ENCODE measurements at places on chromosomes 13 and 19.

- no peak overlapping the region for H3K4me3 ChIP-seq
- no peak for DNase-seq
- H3K27ac ChIP-seq = no peak overlapping the region
- H3K27me3 ChIP-seq = peaks cover 5% of the 10 kb centered on the region
- H3K36me3 ChIP-seq = no peaks in the 10 kb centered on the region
Observed at GRCh38 chr13:77674852-77675251, 22.6 kb upstream of the SLAIN1 start.

DNA sequence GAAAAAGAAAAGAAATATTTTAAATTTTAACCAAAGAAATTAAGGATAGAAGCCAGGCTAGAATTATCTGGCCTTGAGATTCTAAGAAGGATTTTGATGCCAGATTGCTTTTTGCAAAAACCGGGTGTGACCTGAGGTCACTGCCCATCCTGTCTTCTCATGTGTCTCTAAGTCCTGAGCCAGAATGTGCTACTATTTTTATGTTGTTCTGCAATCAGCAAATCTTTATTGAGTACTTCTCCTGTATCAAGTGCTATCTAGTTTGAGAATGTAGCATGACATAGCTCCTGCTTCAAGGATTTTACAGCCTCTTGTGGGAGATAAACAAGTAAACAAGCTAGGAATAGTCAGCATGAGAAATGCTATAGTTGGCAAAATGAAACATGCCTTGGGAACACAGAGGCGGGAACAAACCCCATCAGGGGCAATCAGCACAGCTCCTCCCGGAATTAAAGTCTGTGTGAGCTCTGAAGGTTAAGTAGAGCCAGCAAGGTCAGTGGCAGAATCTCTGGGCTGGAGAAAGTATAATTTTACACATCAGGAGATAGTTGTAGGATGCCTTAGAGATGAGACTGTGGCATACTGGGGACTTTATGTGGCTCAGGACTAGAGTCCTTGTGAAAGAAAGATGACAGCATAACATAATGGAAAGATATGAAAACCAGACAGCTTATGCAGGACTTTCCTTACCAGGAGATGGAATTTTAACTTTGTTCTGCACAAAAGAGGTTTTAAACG, 899.5 kb upstream of the SLC10A2 start:
- no peaks in the 10 kb centered on the region for H3K27me3 ChIP-seq
- no peak overlapping the region for H3K4me3 ChIP-seq
- no peaks in the 10 kb centered on the region for H3K4me1 ChIP-seq
- H3K27ac ChIP-seq = no peak overlapping the region
- no peak for DNase-seq

DNA sequence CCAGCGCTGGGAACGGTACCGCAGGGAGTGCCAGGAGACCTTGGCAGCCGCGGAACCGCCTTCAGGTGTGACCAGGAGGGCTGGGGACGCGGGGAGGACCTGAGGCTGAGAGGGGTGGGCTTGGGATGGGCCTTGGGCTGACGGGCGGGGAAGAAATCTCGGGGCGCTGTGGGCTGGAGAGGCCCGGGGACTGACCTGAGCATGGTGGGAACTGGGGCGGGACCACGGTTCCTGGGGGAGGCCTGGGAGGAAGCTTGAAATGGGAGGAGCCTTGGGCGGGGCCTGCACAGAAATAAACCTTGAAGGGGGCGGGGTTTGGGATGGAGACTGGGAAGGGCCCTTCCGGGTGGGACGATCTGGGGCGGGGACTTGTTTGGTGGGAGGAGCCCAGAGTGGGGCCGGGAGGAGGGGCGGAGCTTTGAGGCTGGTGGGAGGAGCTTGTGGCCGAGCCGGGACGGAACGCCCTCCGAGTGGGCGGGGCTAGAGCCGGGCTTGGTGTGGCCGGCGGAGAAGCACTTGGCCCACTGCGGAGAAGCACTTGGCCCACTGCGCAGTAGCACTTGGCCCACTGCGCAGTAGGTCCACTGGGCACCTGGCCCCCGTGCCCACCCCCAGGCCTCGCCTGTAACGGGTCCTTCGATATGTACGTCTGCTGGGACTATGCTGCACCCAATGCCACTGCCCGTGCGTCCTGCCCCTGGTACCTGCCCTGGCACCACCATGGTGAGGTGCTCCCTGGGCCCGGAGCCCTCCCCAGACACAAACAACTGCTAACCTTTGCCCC, 2.8 kb downstream of the GIPR start:
- H3K4me3 ChIP-seq = no peak overlapping the region
- H3K4me1 ChIP-seq = peaks cover 29% of the 10 kb centered on the region
- H3K36me3 ChIP-seq = no peaks in the 10 kb centered on the region
- DNase-seq = no peak

DNA sequence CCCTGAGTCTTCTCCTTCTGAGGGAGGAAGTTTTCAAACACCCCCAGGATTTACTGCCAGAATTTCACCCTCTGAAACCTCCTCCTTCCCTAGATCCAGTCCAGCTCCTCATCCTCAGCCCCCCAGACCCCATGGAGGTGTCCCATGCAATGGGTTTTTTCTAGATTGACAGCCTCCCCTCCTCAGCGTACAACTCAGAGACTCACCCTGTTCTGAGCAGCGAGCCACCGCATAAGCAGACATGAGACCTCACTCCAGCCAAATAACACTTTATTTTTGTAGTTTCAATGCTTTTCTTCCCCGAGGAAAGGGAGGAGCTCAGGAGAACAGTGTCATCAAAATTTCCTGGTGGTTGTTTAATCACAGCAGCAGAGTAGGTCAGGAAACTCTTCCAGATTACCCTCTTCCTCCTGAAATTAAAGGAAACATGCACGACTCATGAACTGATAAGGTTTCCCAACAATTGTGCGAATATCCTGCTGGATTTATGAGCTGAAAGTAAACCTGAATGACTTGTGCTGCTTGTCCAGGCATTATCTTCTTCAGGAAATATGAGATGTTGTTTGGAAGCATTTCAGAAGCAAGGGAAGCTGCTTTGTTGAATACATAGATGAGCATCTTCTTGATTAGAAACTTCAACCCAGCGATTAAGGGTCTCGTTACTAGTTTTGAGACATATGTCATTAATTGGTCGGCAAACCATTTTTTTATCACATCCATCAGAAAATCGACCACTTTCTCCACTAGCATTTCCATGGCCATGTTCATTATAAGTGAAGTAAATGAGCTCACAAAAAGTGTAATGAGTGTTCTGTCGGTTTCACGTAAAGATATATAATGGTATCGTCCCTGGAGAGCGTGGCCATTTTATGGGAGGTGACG, 36.2 kb downstream of the ERICH4 start:
- H3K4me1 ChIP-seq = no peaks in the 10 kb centered on the region
- no peak overlapping the region for H3K4me3 ChIP-seq
- H3K36me3 ChIP-seq = no peaks in the 10 kb centered on the region

GRCh38 chr13:103663996-103664395, 597.8 kb upstream of the SLC10A2 start:
- no peaks in the 10 kb centered on the region for H3K27me3 ChIP-seq
- H3K27ac ChIP-seq = no peak overlapping the region
- no peak overlapping the region for H3K4me3 ChIP-seq
- no peaks in the 10 kb centered on the region for H3K4me1 ChIP-seq

- peaks cover 14% of the 10 kb centered on the region for H3K36me3 ChIP-seq
- peak; percentile 85 for DNase-seq
Observed at GRCh38 chr19:10085641-10086590, at the start of gene SHFL. TSS of gene SHFL (plus strand) at chr19:10086317. CDS start at chr19:10086428, 111 bp downstream.

DNA sequence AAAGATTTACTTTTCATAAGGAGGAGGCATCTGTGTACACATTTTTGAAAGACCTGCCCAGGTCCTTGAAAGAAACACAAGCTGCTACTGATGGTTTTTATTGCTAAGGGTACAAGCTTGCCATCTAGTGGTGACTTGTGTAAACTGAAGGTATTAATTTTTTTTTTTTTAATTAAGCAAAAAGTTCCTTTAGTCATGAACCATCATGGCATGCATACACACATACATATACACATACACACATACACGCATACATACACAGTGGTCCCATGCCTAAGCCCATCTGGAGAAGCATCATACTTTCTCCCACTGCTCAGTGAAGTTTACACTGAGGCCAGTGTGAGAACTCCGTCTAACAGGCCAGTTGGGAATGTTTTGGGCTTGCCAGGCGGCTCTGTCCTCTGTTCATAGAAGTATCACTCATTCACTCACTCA, 312.5 kb downstream of the DCLK1 start:
- no peaks in the 10 kb centered on the region for H3K36me3 ChIP-seq
- no peak overlapping the region for H3K4me3 ChIP-seq
- DNase-seq = no peak

DNA sequence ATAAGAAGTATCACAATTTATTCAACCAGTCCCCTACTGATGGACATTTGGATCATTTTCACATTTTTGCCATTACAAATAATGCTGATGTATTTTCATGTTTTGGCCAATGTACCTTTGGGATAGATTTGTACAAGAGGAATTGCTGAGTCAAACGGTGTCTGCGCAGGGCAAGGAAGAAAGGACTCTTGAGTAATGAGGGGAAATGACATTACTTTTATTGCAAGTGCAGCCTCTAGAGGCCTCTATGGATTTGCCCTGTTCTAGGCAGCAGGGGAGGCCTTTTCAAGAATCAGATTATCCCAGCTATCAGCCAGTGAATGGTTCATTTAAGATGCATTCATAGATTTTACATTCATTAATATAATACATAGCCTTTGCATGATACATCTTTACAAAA, 32.9 kb upstream of the GTF3A start:
- H3K4me3 ChIP-seq = no peak overlapping the region
- no peak overlapping the region for H3K27ac ChIP-seq
- no peaks in the 10 kb centered on the region for H3K27me3 ChIP-seq
- DNase-seq = no peak
- H3K4me1 ChIP-seq = no peaks in the 10 kb centered on the region
- no peaks in the 10 kb centered on the region for H3K36me3 ChIP-seq

DNA sequence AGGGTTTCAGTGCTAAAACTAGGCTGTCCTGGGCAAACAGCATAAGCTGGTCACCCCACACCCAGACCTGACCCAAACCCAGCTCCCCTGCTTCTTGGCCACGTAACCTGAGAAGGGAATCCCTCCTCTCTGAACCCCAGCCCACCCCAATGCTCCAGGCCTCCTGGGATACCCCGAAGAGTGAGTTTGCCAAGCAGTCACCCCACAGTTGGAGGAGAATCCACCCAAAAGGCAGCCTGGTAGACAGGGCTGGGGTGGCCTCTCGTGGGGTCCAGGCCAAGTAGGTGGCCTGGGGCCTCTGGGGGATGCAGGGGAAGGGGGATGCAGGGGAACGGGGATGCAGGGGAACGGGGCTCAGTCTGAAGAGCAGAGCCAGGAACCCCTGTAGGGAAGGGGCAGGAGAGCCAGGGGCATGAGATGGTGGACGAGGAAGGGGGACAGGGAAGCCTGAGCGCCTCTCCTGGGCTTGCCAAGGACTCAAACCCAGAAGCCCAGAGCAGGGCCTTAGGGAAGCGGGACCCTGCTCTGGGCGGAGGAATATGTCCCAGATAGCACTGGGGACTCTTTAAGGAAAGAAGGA, 2.8 kb downstream of the PPP1R12C start:
- H3K4me3 ChIP-seq = no peak overlapping the region
- H3K27ac ChIP-seq = no peak overlapping the region
- no peaks in the 10 kb centered on the region for H3K36me3 ChIP-seq
- no peak for DNase-seq
- H3K27me3 ChIP-seq = no peaks in the 10 kb centered on the region

DNA sequence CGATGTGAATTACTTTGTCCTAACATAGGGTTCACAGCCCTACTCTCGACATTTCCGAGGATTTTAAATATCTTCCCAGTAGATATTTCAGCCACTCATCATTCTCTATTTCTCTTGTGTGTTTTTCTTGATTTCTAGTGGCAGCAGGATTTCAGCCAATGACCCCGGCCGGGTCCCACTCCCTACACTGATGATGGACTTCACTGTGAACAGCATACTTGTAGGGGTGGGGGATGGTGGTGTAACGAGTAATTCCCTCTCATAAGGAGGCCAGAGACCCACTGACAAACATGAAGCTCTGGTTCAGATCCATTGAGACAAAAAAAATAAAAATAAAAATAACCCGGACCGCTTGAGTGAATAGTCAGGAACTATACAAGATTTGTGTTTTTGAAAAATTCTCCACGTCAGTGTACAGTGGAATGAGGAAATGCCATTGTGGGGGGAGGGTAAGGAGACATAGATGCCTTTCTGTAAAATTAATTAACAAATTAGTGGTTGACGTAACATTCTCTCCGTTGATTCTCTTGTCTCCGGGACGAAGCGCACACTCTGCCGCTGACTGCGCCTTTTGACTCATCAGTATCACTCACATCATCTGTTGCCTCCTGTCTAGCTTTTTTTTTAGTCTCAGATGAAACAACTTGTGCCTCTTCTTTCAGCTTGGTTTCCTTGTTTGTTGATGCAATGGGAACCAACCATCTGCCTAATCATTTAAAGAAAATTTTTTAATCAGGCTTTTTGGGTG, 48.8 kb upstream of the IRS2 start:
- no peak for DNase-seq
- no peaks in the 10 kb centered on the region for H3K27me3 ChIP-seq
- H3K36me3 ChIP-seq = no peaks in the 10 kb centered on the region

- H3K36me3 ChIP-seq = no peaks in the 10 kb centered on the region
- no peak overlapping the region for H3K4me3 ChIP-seq
- no peak for DNase-seq
- peaks cover 100% of the 10 kb centered on the region for H3K4me1 ChIP-seq
- H3K27me3 ChIP-seq = no peaks in the 10 kb centered on the region
Observed at GRCh38 chr19:18499055-18499775, 22.7 kb downstream of the ELL start.

DNA sequence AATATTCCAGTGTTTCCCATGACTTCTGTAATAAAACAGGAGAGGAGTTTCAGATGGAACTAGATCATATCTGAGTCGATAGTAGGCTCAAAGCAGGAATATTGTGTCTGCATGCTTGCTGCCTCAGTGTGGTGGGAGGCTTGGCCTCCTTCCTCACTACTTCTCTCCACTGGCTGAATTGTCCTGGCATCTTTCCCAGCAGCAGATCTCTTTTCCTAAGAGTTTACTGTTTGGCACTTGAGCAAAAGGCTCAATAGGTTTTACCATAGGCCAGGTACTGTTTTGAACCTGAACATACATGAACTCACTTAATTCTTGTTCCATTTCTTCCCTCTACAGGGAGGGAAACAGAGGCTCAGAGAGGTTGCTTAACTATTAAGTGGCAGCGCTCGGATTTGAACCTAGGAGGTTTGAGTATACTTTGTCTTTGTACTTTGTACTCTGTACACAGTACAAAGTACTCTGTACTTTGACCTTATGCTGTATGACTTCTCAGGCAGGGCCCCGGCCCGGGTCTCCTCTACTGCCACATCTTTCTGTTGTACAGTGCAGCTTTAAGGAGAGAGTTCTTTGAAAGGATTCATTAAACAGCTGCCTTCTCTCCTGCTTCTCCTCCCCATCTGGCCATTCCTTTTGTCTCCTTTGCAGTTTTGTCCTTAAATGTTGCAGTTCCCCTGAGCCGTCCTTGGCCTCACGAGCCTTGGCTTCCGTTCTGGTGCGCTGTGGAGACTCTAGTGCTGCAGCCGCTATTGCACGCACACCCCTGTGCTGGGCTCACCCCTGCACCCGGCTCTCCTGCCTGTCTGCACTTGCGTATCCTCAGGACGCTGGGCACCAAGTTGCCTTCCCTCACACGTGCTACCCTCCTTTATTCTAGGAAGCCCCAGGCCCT, 8.1 kb downstream of the B3GLCT start:
- no peaks in the 10 kb centered on the region for H3K27me3 ChIP-seq
- H3K4me1 ChIP-seq = peaks cover 10% of the 10 kb centered on the region
- H3K36me3 ChIP-seq = no peaks in the 10 kb centered on the region
- H3K27ac ChIP-seq = no peak overlapping the region

GRCh38 chr19:1307755-1308303, 22.2 kb downstream of the EFNA2 start:
- no peak overlapping the region for H3K27ac ChIP-seq
- no peaks in the 10 kb centered on the region for H3K36me3 ChIP-seq
- no peaks in the 10 kb centered on the region for H3K4me1 ChIP-seq
- no peak overlapping the region for H3K4me3 ChIP-seq
- no peak for DNase-seq

Data from CD4-positive, alpha-beta memory T cell (primary cell).